Osteoblast (primary cell): ENCODE measurements at places on chromosomes 3 and 15. TPM values are rescaled to one million over a fixed set of nuclear protein-coding genes. Genes with fewer than 3 reads are reported as not detected.

LDHAL6B gene
- not detected in 2 replicates for total RNA-seq

ENTPD3 gene
- 0.36 and 0.88 TPM in 2 replicates for total RNA-seq

ZSCAN2 gene
- 14.1 and 14.7 TPM in 2 replicates for total RNA-seq

EBLN2 gene
- total RNA-seq = 6.2 and 7.4 TPM in 2 replicates

ATP10A gene
- total RNA-seq = 26.5 and 32.9 TPM in 2 replicates

PIGX gene
- 19.2 and 26.8 TPM in 2 replicates for total RNA-seq

TEX55 gene
- not detected in 2 replicates for total RNA-seq

SLC6A1 gene
- not detected in 2 replicates for total RNA-seq

ANAPC13 gene
- 68.4 and 77.5 TPM in 2 replicates for total RNA-seq

THPO gene
- under 0.01 TPM in 1 of 2 replicates, not detected in the other for total RNA-seq

ITIH3 gene
- total RNA-seq = under 0.01 TPM in 1 of 2 replicates, not detected in the other

FAM174B gene
- 2.1 and 5.1 TPM in 2 replicates for total RNA-seq

PLOD2 gene
- total RNA-seq = 282 and 345 TPM in 2 replicates

EPHB1 gene
- total RNA-seq = 0.36 and 1.5 TPM in 2 replicates

EXD1 gene
- not detected in 2 replicates for total RNA-seq

CIDEC gene
- not detected in 2 replicates for total RNA-seq

CYP1A1 gene
- 0.36 TPM in 1 of 2 replicates, not detected in the other for total RNA-seq

DGKG gene
- total RNA-seq = 2.5 and 2.9 TPM in 2 replicates

MB21D2 gene
- 4.7 and 6.5 TPM in 2 replicates for total RNA-seq

P3H2 gene
- total RNA-seq = 8.3 and 13.4 TPM in 2 replicates

ANKUB1 gene
- under 0.01 TPM in 1 of 2 replicates, not detected in the other for total RNA-seq

VILL gene
- total RNA-seq = 6.8 and 7.6 TPM in 2 replicates

CXCR6 gene
- total RNA-seq = not detected in 2 replicates

LSMEM2 gene
- total RNA-seq = not detected in 2 replicates

PSTPIP1 gene
- not detected in 2 replicates for total RNA-seq

TIGIT gene
- total RNA-seq = not detected in 2 replicates
